ENCODE measurements at places on chromosomes 7 and 10.

- H3K36me3 ChIP-seq: no peaks in the 10 kb centered on the region
- H3K4me3 ChIP-seq: no peak overlapping the region
- DNase-seq: no peak
- no peak overlapping the region for H3K27ac ChIP-seq
- H3K4me1 ChIP-seq: no peaks in the 10 kb centered on the region
- H3K27me3 ChIP-seq: no peaks in the 10 kb centered on the region
These were observed 72.0 kb upstream of the ANK3 start for GRCh38 chr10:60461688-60462087.

GRCh38 chr7:151319189-151319588 lies 22.4 kb upstream of the NUB1 start:
- H3K4me3 ChIP-seq: no peak overlapping the region
- H3K27ac ChIP-seq: no peak overlapping the region
- H3K27me3 ChIP-seq: no peaks in the 10 kb centered on the region
- no peaks in the 10 kb centered on the region for H3K36me3 ChIP-seq
- H3K4me1 ChIP-seq: no peaks in the 10 kb centered on the region
- DNase-seq: no peak

GRCh38 chr7:25347360-25348066 lies 119.2 kb upstream of the NPVF start:
- H3K4me3 ChIP-seq: no peak overlapping the region
- H3K36me3 ChIP-seq: no peaks in the 10 kb centered on the region
- no peaks in the 10 kb centered on the region for H3K27me3 ChIP-seq
- DNase-seq: no peak

GRCh38 chr10:22325272-22326144 lies 4.6 kb downstream of the BMI1 start:
- peak; percentile 75 for DNase-seq
- H3K27ac ChIP-seq: peak overlapping the region; percentile 61
- peaks cover 10% of the 10 kb centered on the region for H3K27me3 ChIP-seq
- H3K36me3 ChIP-seq: peaks cover 13% of the 10 kb centered on the region
- peaks cover 18% of the 10 kb centered on the region for H3K4me1 ChIP-seq
- peak overlapping the region; percentile 65 for H3K4me3 ChIP-seq

DNA sequence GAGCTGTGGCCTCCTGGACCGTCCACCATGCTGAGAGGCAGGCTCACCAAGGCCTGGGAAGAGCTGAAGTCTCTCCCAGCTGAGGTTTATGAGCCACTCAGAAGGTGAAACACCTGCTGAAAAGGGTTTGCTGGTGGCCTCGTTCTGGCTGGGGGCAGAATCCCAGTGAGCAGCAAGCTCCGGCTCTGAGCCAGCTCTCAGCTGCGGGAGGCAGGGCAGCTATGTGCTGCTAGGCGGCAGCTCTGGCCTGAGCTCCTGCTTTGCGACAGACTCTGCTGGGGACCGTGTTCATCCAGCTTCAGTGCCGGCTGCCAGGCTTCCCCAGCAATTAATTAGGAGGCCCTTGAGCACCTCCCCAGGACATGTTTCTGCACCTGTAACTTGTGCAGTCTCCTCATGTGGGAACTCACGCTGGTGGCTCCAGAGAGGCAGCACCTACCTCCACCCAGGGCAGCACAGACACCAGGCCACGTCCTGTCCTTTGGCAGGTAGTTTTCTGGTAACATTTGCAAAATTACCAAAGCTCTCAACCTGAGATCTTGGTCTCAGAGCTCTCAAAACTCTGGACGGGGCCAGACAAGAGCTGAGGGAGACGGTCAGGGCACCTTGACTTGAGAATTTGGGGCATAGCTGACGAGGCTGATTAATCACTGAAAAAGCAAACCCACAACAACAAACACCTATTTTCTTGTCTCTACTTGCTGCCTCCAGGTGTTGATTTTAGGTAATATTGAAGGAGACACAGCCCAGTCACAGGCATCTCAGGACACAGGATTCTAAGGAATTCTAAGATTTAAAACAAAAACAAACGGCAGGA lies 185.0 kb downstream of the TCERG1L start:
- H3K27me3 ChIP-seq: no peaks in the 10 kb centered on the region
- no peak overlapping the region for H3K27ac ChIP-seq
- H3K4me1 ChIP-seq: no peaks in the 10 kb centered on the region
- no peak overlapping the region for H3K4me3 ChIP-seq
- no peaks in the 10 kb centered on the region for H3K36me3 ChIP-seq

DNA sequence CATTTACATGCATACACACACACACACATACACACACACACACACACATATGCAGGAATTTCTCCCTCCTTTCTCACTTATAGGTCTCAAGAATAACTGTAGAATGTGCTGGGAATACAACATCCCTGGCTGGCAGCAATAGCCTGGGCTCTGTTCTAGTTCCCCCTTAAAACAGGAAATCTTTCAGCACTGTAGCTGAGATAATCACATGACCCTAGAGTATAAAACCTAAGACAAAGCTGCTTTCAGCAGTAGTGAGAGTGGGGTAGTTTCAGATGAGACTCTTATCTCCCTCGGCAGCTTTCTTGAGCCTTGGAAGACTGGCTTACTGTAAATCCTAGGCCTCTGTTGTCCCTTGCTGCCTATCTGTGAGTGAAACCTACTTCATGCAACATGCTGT lies 137.4 kb upstream of the AKR1E2 start:
- H3K27ac ChIP-seq: no peak overlapping the region
- no peak for DNase-seq
- no peaks in the 10 kb centered on the region for H3K4me1 ChIP-seq
- H3K27me3 ChIP-seq: no peaks in the 10 kb centered on the region
- H3K4me3 ChIP-seq: no peak overlapping the region
- H3K36me3 ChIP-seq: no peaks in the 10 kb centered on the region

DNA sequence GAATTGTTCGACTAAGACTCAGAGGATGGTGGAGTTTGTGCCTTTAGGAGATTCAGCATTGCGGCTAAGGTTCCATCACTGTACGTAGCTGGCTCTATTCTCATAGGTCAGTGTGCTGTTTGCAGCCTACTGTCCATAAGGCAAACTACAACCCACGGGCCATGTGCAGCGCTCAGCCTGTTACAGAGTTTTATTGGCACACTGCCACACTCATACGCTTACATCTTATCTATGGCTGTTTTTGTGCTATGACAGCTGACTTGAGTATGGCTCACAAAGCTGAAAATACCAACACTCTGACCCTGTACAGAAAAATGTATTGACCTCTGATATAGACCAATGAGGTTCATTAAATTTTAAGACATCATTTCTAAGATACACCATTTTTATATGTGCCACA lies 114.5 kb downstream of the ARID5B start:
- no peak overlapping the region for H3K4me3 ChIP-seq
- H3K27me3 ChIP-seq: no peaks in the 10 kb centered on the region
- peaks cover 10% of the 10 kb centered on the region for H3K36me3 ChIP-seq
- no peak for DNase-seq
- H3K4me1 ChIP-seq: no peaks in the 10 kb centered on the region

DNA sequence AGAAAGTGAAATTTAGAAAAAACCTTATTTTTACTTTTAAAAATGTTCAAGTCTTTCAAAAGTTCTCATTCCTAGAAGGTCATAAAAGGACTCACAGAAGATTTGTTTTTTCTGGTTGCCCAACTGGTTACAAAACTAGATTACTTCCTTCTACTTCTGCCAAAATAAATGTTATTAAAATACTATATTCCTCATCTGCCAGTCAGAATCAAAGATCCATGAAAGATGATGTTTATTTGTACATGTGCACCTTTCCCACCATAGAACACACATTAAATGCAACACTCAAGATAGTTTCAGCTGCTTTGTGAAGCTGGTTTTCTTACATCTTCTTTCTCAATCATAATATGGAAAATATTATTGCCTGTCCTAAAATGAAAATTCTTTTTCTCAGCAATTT lies 465.4 kb downstream of the ETV1 start:
- H3K36me3 ChIP-seq: no peaks in the 10 kb centered on the region
- H3K27ac ChIP-seq: no peak overlapping the region
- no peaks in the 10 kb centered on the region for H3K4me1 ChIP-seq
- no peak overlapping the region for H3K4me3 ChIP-seq
- no peaks in the 10 kb centered on the region for H3K27me3 ChIP-seq

- no peak for DNase-seq
- H3K27ac ChIP-seq: no peak overlapping the region
- no peaks in the 10 kb centered on the region for H3K4me1 ChIP-seq
- no peaks in the 10 kb centered on the region for H3K27me3 ChIP-seq
- H3K36me3 ChIP-seq: no peaks in the 10 kb centered on the region
These were observed 19.4 kb downstream of the LGI1 start for GRCh38 chr10:93777092-93777491.

- no peaks in the 10 kb centered on the region for H3K36me3 ChIP-seq
- no peaks in the 10 kb centered on the region for H3K27me3 ChIP-seq
- no peak overlapping the region for H3K27ac ChIP-seq
- peaks cover 6% of the 10 kb centered on the region for H3K4me1 ChIP-seq
These were observed 80.6 kb downstream of the GSAP start for GRCh38 chr7:77335581-77335980.
